ENCODE measurements at places on chromosomes 2 and 18.

- DNase-seq = no peak
These were observed 559.5 kb downstream of the PIK3C3 start for GRCh38 chr18:42514512-42514911.

DNA sequence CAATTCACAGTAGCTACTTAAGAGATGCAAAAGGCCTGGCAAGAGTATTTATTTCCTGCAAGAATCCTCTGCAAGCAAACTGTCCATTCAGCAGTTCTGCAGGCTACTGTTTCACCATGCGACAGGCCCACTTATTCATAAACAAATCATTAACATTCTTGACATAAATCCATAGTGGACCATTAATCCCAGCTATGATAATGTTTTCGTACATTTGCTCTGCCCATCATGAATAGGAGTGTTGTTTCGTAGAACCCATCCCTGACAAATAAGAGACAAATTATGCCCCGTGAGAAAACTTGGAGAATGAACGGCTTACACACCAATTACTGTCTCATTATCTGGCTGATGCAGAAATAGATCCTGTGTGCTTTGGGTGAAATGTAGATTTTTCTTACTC is 65.4 kb downstream of the PID1 start:
- DNase-seq = no peak

DNA sequence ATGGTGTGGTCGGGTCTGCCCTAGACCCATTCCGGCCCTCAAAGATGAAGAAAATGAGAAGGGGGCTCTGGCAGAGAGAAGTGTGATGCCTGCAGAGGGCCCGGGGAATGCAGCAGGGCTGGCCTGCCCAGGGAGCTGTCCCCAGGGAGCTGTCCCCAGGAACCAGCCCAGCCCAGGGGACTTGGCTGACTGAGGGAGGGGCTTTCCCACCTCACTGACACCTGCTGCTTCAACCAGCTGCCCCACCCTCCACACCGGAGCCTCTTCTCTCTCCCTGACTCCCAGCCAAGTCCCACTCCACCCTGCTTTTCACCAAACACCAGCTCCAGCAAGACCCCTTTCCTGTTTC is 111.2 kb downstream of the STPG4 start:
- DNase-seq = no peak

DNA sequence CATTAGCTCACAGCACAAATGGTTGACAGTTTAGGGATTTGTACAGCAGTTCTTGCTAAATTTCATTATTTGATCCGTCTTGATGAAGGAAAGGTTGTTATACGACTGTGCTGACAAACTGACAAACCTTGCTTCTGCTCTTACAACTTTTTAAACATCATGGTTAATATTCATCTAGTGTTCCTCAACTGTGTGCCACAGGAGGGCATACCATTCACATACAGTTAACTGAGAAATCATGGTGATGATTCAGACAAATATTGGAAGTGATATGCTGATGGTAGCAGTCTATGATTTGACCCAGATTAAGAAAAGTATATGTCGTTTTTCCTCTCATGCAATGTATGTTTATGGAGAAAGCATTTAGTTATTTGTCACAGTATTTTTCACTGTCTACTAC is 129.8 kb upstream of the FSIP2 start:
- DNase-seq = no peak

GRCh38 chr2:45269149-45269793 is 260.0 kb upstream of the SIX2 start:
- DNase-seq = no peak

DNA sequence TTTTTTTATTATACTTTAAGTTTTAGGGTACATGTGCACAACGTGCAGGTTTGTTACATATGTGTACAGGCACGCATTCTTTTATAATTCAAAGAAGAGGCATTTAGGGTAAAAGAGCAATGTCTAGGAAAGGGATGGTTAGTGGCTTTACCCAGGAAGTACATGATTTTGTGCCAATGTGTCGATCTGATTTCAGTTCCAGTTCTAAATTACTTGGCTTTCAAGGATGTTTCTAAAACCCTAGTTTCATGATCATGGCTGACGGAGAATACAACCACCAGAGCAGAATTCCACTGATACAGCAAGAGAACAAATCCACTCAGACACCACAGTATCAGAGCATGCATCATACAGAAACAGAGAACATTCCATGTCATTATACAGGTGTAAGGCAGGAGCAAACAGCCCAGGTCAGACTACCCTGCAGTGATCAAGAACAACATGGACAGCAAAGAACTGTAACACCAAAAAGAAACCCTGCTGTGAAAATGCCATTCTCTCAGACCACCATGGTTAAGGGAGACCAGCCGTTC is 116.7 kb upstream of the STK17B start:
- no peak for DNase-seq

DNA sequence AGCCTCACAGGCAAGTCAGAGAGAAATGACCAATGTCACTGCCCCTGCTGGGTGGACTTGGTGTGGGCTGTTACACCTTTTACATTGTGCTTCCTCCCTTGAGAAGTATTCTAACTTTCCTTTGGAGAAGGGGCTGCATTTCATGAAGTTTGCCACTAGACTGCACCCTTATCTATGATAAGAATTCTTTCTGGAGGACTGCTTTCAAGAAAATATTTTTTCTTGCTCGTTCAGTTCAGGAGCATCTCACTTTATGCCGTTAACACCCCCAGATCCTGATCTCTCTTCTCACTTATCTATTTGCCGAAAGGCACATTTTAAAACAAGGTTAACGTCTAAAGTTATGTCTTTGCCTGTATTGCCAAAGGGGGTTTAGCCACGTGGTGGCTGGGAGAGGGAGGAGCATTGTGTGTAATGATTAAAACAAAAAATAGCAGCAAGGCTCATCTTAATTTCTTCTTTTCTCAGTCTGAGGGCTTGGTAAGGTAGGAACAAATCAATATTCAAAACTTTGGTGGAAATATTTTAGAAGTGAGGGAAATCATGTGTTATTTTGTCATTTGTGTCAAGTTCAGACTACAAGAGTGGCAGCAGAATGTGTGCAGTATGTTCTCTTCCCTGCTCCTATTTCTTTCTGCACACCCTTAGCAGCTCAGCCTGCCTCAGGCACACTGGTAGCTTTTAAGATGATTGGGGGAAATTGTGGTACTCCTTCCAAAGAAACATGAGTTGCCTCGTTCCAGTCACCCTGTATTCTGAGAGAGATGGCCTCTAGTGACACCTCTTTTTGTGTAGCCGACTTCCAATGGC is 1.6 kb upstream of the IGFBP5 start:
- DNase-seq = no peak

DNA sequence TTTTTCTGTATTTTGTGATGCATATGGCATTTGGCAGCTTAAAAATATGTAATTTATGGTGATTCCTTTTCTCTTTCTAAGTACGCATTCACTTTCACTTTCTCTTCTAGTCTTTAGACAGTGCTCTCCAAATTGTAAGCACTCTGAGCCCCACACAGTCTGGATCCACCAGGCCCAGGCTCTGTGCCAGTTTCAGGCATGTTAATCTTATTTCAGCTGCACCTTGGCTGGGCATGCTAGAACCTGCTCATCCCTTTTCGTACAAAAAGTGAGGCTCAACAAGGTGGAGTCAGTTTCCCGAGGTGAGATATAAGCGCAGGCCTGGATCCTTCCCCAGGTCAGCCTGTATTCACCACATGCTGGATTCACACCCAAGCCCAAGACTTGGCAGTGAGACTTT is 203.9 kb downstream of the MTX2 start:
- no peak for DNase-seq

- peak; percentile 40 for DNase-seq
These were observed 697 bp downstream of the KCMF1 start for GRCh38 chr2:84971510-84972206.

- no peak for DNase-seq
These were observed 181.2 kb downstream of the EPHA4 start for GRCh38 chr2:221390878-221391277.

DNA sequence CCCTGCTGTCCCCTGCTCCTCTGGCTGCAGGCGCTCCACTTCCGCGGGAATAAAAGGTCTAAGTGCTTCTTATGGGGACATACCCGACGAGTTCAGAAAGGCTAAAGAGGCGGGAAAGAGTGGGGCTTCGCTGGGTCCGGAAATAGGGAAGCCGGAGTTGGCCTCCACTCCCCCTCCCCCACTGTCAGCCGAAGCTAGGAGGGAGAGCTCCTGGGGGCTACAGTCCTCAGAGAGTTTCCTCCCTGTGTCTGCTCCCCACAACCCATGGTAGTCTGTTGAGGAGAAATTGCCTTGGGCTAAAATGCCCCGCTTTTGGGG is 7.2 kb downstream of the GAD1 start:
- no peak for DNase-seq

Measured in substantia nigra (tissue), 51 donors.